ENCODE measurements at places on chromosomes 1 and 21.

GRCh38 chr1:220184506-220184905 lies 87.7 kb downstream of the RAB3GAP2 start:
- no peak for DNase-seq

DNA sequence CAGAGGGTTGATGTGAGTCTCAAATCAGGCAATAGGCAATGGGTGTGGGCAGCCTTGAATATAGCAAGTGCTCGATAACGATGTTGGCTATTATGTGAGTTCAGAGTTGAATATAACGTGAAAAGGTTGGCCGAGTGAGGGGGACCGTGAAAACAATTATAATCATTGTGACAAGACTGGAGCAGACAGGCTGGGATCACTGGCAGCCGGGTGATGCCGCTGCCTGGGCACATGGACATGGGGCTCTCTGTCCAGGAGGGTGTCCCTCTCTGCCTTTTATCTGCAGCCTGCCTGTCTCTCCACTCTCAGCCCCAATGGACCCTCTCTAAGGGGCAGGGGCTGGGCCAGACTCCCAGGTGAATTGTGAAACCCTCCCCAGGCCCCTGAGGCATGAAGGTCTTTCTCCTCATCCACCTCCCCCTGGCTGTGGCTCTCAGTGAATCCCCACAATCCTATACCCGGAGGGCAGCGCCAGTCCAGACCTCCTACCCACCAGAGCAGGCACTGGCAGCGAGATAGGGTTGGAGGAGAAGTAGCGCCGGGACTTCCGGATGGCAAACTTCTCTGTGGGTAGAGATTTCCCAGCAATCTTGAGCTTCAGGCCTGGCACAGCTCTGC lies 36.4 kb downstream of the TTC39A start:
- no peak for DNase-seq

DNA sequence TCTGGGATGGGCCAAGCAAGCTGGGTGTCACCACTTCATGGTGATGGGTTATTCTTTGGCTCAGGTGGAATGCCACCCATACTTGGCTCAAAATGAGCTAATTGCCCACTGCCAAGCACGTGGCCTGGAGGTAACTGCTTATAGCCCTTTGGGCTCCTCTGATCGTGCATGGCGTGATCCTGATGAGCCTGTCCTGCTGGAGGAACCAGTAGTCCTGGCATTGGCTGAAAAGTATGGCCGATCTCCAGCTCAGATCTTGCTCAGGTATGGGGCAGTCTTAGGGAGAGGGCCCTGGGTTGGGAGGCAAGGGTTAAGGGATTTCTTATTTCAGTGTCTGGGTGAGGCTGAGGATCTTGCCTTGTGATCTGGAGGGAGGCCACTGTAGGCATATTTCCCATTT lies 15.4 kb upstream of the NASP start:
- DNase-seq, result no peak

- no peak for DNase-seq
Observed at GRCh38 chr1:202856014-202856413, 32.9 kb downstream of the RABIF start.
